DND-41 (cell line): ENCODE measurements at places on chromosomes 5 and 9.

- peak; percentile 46 for DNase-seq
Observed at GRCh38 chr5:65927503-65928321, 1.3 kb downstream of the ERBIN start.

DNA sequence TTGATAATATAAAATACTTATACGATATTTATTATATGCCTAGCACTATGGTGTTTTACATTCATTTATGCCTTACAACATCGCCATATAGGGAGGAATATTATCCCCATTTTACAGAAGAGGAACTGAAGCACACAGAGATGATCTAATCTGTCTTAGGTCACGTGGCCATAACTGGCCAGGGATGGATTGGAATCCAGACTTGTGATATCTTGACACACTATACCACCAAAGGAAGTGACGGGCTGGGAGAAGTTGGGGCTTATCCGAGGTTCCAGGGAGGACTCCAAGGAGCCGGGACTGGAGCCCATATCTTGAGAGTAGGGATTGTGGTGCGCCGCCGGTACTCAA is 129.8 kb downstream of the TMEM174 start:
- DNase-seq = no peak

DNA sequence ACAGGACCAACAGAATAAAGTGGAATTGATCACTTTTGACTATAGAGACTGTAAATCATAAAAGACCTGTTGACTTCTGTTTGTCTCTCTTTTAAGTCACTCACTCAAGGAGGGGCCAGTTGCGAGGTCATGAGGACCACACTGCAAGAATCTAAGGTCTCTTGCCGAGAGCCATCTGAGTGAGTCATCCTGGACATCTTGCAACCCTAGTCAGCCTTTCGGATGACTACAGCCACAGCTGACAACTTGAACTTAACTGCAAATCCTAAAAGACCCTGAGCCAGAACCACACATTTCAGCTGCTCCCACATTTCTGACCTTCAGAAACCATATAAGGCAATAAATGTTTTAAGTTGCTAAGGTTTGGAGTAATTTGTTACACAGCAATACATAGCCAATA is 129.7 kb upstream of the RAD23B start:
- DNase-seq = no peak

DNA sequence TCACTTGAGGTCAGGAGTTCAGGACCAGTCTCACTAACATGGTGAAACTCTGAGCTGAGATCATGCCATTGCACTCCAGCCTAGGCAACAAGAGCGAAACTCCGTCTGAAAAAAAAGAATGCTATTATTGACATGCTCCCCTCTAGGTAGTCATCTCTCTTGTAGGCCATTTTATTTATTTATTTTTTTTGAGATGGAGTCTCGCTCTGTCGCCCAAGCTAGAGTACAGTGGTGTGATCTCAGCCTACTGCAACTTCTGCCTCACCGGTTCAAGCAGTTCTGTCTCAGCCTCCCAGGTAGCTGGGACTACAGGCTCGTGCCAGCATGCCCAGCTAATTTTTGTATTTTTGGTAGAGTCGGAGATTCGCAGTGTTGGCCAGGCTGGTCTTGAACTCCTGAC is 20.6 kb upstream of the NIM1K start:
- no peak for DNase-seq

DNA sequence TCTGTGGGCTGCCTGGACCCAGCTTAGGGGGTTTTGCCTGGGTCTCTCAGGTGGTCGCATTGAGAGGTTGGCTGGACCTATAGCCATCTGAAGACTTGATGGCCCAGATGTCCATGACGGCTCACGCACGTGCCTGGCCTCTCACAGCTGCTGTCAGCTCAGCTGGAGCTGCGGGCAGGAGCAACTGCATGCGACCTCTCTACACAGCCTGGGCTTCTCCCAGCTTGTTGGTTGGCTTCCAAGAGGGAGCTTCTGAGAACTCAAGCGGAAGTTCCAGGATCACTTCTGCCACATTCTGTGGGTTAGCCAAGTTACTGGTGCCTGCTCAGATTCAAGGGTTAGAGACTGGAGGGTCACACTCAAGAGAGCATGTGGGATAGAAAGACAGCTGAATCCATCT is 99.2 kb downstream of the DAPK1 start:
- DNase-seq = no peak

DNA sequence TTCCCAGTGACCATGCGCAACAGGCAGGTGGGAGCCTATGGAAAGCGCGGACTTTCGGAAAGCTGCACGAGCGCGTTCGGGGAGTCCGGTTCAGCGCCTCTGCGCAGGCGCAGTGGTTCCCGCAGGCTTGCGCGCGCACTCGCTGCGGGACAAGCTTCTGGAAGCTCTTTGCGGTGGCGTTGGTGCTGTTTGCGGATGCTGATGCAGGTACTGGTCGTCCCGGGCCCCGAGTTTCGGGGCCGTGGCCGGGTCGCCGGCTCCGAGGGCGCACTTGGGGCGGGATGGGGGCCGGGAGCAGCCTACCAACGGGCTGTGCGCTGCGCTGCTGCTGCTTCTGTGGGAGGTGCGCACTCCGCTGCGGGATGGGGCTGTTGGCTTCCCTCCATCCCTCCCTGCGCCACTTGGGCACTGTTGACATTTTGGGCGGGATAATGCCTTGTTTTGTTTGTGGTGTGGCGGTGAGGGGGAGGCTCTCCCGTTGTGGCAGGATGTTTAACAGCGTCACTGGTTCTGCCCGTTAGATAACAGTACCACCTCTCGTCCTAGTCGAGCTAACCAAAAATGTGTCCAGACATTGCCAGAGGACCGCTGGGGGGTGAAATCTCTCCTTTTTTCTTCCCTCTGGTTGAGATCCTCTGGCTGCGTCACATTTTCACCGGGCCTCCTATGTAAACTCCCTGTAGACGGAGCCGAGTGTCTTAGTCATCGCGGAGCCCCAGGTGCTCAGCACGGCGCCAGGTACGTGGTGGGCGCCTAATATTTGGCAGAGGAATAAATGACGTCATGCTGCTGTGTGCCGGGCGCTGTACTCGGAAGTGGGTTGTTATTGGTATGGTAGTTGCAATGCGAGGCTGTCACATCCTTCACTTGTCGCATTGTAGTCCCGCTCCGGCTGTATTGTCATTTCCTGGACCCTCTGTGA is at the start of gene ZNF483:
ZNF483 (plus strand) TSS at position 124 of the 922 bp plus-strand sequence. CDS start 2,217 bp downstream, outside the sequence.
- DNase-seq = no peak

DNA sequence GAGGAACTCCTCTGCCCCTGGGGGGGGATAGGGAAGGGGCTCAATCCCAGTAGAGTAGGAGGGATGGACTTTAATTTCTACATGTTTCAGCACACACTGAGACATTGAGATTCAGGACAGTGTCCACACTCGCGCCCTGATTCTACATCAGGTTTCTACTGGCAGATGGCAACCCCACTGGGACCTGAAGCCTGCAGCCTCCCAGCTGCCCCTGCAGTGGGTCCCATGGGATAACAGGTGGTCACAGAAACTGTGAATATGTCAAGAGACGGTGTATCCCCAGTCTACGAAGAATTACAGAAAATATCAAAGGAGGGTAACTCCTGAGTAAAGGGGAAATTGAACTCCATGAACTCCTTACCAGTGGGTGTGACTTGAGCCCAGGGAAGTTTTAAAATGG is 2.4 kb upstream of the TERT start:
- DNase-seq = no peak

DNA sequence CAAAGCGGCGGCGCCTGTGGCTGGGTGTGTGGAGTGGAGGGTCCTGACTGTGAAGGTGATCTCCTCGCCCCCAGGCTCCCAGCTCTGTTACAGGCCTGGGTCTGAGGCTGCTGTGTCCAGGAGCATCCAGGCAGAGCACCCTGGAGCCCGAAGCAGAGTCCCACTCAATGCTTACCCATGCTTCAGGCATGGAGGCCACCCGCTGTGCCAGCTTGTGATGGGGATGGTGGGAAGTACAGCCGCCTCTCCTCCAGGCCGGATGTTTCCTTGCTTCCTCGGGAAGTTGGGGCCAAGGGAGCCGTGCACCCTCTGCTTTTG is 255.9 kb upstream of the IRX1 start:
- DNase-seq = no peak

- no peak for DNase-seq
Observed at GRCh38 chr5:97026721-97027120, 90.8 kb downstream of the LNPEP start.

DNA sequence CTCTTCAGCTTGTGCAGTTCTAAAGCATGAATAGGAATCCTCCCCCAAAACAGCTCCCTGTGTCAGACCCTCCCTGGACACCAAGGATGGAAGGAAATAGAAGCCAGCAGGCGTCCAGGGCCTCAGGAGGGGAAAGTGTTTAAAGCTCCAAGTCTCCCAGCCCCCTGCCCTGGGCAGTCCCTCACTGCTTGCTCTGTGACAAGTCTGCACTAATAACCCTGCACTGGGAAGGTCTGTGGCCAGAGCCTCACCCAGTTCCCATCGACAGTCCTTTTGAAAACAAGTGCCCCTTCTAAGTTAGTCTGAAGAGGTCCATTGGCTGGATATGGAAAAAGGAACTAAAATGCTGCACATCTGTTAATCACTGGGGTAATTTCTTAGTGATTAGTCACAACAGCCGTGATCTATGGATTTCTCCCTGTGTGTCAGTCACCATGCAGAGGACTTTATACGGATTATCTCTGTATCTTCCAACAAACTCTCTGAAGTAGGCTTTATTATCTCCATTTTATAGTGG is 195.3 kb downstream of the FBXL7 start:
- no peak for DNase-seq

- no peak for DNase-seq
Observed at GRCh38 chr5:62596096-62596495, 17.5 kb downstream of the LRRC70 start.

GRCh38 chr5:128681096-128681495 is 143.1 kb upstream of the FBN2 start:
- DNase-seq = no peak

DNA sequence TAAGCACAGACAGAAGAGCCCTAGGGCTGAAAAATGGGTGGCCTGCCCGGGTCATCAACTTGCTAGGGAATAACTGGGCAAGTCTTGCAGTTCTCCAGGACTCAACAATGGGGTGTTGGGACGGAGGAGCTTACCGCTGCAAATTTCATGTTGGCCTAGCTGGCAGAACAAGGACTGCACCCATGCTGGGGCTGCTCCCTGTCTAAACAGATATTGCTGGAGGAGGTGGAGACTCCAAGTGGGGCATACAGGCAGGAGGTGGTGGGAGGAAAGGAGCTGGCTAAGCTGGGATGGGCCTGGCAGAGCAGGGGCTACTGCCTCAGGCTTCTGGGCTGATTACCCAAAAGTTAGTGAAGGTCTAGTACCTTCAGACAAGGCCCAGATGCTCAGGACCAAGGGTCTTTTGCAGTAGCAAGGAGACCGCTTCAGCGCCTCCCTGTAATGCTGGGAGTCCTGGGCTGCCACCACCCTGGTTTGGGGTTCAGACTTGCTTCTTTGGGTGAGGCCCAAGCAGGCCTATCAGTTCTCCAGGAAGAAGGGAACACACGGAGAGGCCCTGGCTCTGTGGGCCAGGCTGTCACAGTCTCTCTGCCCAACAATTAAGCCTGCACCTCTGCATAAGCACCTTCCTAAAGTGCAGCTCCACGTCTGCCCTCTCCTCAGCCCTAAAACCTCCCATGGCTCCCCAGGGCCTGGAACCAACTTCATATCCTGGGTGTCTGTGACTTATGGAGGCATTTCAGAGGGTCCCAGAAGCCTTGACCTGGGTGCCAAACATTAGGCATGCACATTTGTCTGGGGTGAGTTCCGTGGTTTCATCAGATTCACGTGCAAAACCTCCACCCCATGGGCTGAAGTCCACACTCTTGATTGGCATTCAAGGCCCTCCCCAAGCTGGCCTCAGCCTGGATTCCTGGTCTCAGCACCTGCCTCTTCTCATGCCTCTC is 24.2 kb upstream of the KIF12 start:
- DNase-seq = no peak

DNA sequence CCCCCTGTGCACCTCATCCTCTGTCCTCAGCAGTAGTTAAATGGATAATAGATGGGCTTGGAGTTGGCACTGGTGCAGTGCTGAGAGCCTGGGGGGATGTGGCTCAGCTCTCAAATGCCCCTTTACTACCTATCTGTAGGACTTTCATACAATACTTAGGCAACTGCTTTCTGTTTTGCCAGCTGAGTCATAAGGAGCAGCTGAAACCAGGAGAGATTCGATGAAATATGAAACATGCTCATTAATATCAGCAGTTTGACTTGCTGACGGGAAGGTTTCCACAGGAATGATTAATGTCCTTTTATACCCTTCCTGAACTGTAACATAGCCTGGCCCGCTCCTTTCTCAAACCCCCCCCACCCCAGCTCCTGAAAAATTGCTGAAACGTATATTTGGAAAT is 142.6 kb downstream of the SAXO1 start:
- no peak for DNase-seq

GRCh38 chr9:90423661-90424193 is 218.9 kb downstream of the DIRAS2 start:
- DNase-seq = no peak

DNA sequence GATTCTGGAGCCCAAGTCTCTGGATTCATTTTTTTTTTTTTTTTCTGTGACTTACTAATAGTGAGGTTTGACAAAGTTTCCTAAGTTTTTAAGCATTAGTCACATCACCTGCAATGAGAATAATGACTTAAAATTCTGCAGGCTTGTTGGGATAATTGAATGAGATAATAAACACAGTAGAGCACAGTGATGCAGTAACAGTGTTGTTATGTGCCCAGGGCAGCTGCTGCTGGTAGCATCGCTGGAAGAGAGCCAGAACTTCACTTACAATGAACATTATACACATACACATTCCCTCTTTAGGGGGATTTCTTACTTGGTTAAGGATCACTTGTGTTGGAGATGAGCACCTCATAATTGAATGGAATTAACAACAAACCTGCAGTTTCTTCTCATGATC is 78.9 kb downstream of the ALDH7A1 start:
- no peak for DNase-seq

- DNase-seq = no peak
Observed at GRCh38 chr5:172872997-172873491, 39.0 kb downstream of the ERGIC1 start.

DNA sequence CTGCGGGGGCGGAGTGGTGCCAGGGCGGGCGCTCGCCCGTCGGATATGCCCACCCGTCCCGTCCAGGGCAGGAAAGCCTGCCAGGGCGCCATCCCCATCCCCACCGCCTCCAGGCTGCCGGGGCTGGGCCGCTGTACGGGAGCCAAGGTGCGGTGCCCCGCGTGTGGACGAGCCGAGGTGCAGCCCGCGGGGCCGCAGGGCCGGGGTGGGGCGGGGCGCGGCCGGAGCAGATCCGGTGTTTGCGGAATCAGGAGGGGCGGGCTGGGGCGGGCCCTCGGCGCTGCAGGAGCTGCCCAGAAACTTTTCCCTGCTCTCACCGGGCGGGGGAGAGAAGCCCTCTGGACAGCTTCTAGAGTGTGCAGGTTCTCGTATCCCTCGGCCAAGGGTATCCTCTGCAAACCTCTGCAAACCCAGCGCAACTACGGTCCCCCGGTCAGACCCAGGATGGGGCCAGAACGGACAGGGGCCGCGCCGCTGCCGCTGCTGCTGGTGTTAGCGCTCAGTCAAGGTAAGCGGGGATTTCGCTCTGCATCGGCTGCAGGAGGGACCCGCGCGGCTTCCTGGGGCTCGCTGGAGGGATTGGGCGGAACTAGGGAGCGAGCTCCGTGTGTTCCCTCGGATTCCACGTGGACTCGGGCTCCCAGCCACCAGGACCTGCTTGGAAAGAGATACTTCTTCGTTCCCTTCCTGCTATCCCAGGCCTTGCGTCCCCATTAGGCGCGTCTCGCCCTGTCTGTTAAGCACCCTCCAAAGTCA is at the start of gene ITGA2:
ITGA2 (plus strand) TSS at position 328 of the 756 bp plus-strand sequence; CDS start at position 445, 117 bp downstream.
- DNase-seq = peak; percentile 51

GRCh38 chr5:149040421-149040820 is 22.4 kb downstream of the SH3TC2 start:
- DNase-seq = no peak

- no peak for DNase-seq
Observed at GRCh38 chr5:1950708-1951103, 68.0 kb upstream of the IRX4 start.

GRCh38 chr5:111673891-111674626 is 82.9 kb downstream of the NREP start:
- DNase-seq = no peak
